ENCODE measurements at places on chromosomes 5 and 9.

- no peak for DNase-seq
Measured at GRCh38 chr9:86176468-86176867, 77.1 kb upstream of the GOLM1 start.

DNA sequence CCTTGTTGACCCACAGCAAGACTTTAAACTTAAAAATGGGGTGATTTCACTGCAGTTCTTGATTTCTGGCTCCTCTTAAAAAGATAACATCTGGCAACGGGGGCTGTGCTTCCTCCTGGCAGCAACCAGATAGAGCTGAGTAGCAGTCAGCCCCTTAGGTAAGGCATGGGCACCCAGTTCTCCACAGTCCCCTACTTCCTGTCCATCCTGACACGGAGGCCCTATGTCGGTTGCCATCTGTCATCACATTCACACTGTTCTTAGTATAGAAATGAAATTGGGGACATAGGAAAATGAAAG, 11.7 kb downstream of the CD74 start:
- peak; percentile 16 for DNase-seq

DNA sequence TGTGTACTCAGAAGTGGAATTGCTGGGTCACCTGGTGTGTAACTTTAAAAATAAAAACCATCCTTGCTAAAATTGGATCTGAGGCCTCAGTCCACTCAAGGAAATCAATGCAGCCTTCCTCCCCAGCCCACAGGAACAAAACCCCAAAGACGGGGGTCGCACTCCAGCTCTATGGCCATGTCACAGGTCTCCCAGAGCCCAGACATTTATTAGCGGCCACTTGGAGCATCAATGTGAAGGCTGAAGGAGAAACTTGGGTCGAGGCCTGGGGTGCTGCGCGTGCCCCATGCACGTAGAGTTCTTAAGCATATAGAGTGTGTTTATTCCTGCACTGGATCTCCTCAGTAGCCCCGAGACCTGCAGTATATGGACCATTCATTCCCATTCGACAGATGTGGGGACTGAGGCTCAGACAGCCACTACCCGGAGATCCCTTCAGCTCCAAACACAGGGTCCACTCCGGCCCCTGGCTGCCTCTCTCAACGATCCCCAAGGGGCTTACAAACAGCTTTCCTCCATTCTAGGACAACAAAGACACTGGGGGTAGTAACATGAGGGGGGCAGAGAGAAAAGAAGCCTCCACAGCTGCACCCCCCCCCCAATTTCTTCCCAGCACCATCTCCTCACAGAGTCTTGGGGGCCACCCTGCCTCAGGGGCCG, 14.3 kb upstream of the OLFM1 start:
- DNase-seq = no peak

- DNase-seq = peak; percentile 54
Measured at GRCh38 chr5:10527281-10527950, 36.5 kb upstream of the ANKRD33B start.

DNA sequence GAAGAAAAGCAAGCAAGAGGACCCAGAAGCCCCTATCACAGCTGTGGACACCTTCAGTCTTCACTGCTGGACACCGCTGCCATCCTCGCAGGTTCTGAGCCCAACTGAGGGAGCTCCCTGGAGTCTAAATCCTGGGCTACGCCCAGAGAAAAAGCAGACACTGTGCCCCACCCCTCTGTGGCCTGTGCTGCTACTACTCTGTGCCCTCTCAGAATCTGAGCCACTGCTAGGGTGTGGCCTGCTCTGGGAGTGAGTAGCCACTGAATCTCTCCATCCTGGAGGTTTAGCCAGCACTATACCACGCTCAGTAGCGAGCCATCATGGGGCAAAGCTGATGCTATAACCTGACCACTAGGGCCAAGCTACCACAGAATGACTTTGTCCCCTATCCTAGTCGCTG, 338.2 kb downstream of the NPR3 start:
- no peak for DNase-seq

DNA sequence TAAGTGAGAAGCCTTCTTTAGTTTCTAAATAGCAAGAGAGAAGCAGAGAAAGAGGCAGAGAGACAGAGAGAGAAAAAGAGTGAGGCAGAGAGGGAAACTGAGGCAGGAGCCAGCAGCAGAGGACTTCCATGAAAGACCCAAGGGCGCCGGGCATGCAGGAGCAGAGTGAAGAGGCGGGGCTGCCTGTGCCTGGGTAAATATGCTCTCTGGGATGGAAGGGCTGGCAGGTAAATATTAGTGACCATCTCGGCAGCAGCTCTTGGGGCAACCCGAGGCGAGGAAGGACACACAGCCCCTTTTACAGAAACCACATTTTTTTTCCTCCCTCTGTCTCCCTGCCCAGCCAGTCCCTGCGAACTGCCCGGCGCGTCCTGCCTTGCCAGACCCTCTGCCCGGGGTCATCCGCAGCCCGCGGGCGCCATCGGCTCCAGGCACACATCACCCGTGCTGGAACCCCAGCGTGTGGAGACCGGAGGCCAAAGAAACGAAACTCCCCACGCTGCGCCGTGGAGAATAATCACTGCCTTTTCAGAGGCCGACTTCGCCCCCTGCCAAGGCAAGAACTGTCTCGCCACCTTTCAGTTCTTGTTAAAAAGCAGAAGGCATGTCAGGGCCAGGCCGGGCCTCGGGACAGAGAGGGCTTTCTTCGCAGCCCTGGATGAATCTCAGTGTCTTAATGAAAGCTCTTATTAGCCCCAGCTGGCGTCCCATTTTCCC, 61.3 kb downstream of the BOD1 start:
- no peak for DNase-seq

DNA sequence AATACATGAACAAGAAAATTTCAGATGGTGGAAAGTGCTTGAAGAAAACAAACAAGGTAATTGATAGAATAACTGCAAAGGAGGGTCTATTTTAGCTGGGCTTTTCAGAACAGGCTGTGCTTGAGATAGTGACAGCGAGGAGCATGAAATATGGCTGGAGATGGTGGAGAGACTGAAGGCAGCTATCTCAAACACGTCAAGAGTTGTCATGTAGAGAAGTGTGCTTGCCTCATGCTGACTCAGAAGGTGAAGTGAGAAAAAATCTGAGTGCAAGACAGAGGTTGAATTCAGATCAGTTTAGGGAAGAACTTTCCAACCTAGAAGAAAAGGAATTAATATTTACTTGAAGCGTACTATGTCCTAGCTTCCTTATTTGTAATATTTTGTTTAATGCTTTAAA, 115.5 kb upstream of the RANBP3L start:
- no peak for DNase-seq

GRCh38 chr9:27359763-27360162, 62.8 kb upstream of the EQTN start:
- DNase-seq = no peak

DNA sequence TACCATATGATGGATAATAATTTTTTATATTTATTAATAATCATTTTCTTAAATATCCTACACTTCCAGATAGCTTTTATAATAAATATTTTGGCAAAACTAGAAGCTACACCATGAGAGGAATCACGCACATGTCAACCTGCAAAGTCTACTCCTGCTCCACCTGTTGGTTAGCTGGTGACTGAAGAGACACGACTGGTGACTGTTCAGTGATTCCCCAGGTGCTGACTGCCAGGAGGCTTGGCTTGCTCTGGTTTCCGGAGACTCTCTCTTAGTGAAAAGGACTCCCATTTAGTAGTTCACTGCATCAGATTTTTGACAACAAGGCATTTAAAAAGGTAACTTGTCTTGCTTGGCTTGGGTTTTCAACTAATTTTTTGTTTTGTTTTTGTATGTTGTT, 20.9 kb downstream of the GZMA start:
- no peak for DNase-seq

DNA sequence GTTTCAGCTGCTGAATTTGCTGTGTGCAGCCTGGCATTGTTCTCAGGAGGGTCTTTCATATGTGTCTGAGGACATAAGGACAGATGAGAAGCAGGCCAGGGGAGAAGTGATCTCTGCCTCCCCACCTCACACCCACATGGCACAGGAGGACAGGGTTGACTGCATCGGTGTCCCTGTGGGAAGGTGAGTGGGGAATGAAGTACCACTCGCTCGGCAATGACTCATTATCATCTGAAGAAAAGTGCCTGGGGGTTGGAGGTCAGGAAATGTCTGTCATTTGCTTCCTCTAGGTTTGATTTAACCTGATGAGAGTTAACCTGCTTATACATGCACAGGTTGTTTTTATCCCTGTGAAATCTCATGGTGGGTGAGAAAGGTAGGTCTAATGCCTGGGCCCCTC, 195.0 kb downstream of the GADD45G start:
- DNase-seq = no peak

DNA sequence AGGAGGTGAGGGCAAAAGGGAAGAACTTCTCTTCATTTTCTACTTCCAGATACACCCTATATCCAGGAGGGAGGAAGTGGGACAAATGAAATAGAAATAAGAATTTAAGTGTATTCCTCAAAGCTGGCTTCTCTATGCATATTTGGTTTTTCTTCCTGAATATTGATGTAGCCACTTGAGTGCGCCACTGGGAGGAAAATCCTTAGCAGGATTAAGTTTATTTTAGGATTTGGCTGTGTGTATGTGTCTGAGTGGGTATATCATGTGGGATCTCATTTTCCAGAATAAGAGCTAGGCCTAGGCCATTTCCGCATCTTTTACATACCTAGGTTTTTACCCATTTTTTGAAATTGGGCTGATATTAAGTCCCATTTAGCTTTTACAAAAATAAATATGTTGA, 42.5 kb downstream of the MAP1B start:
- DNase-seq = no peak

- DNase-seq = no peak
Measured at GRCh38 chr5:166881802-166882201, 1409.6 kb upstream of the WWC1 start.

- DNase-seq = no peak
Measured at GRCh38 chr9:1875921-1876448, 139.2 kb upstream of the SMARCA2 start.

GRCh38 chr5:89878140-89879132, 531.1 kb downstream of the CETN3 start:
- DNase-seq = peak; percentile 65

- DNase-seq = no peak
Measured at GRCh38 chr5:172280929-172281328, 2.6 kb downstream of the UBTD2 start.

DNA sequence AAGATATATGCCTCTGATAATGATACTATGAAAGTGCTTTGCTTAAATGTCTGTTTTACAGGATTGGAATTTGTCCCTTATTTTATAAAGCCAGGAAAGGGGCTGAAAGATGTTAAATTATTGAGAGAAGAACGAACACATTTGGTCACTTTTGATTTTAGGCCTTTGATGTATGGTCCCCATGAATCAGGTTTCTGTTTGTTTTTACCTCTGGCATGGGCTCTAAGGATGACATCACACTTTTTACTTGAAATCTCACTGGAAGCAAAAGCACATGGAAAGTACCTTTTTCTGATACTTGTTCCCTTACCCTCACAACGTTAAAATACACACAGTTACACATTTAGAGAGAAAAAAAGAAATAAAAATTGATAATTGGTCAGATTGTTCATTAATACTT, 6.9 kb downstream of the OTULIN start:
- no peak for DNase-seq

DNA sequence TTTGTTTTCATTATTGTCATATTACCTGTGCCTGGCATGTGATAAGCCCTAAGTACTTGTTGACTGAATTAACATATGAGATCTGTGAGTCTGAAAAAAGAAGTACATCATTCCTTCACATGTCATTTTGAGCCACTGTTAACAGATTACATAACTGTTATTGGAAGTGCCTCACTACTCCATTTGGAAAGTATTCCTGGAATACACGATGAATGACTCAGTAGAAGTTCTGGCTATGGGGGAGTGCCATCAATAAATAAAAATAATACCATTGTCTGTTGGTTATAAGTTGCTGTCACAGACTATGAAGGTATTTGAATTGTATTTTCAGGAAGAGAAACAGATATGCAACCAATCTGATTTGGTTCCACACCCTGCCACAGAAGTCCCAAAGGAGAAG, 12.9 kb downstream of the NIPSNAP3B start:
- DNase-seq = no peak

- DNase-seq = peak; percentile 52
Measured at GRCh38 chr9:127311239-127311741, 46.7 kb downstream of the GARNL3 start.

GRCh38 chr5:88687373-88687911, 195.5 kb downstream of the MEF2C start:
- no peak for DNase-seq

GRCh38 chr9:83754383-83754977, 46.7 kb upstream of the UBQLN1 start:
- peak; percentile 33 for DNase-seq

DNA sequence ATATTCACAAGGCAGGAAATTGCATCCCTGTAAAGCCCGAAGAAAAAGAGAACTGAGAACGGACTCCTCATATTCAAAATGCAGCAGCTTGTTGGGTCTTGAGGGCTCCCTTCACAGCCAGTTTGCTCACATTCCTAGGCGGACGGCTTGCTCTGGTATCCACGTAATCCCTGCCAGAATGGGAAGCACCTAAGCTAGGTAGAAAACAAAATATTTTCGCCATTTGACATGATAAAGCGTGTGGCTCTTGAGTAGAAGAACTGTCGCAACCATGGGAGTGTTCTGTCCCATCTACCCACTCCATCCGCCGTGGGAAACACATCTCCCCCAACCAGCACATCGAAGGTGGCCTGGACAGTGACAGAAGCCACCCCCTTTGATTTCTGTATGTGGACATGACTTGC, 183.1 kb downstream of the GAS1 start:
- no peak for DNase-seq

GRCh38 chr9:125633116-125633745, 73.8 kb downstream of the MAPKAP1 start:
- DNase-seq = peak; percentile 16

GRCh38 chr5:154412925-154413324, 32.9 kb upstream of the SAP30L start:
- DNase-seq = no peak

DNA sequence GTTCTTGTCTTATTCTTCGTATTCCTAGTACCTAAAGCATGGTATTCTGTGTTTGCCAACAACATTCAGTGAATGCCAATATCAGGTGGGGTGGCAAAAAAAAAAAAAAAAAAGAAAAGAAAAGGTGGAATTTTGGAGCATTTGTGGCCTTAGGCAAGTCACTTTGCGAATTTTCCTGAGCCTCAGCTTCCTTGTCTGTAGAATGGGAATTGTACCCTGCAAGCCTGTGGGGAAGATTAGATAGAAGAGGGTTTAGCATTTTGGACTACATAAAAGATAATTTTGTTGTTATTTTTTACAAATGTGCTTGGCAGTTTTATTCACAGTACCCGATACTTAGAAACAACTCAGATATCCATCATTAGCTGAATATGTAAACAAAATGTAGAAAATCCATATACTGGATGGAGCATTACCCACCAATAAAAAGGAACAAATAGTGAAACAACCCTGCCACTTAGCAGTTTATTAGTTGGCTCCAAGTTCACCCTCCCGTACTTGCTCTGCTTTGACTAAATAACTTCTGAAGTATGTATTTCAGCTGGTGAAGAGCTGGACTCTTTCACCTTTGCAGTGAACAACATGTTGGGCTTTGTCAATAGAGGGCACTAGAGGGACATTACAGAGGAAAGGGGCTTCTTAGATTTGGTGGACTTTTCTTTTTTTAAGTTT, 13.6 kb downstream of the UBE2D2 start:
- DNase-seq = peak; percentile 63

GRCh38 chr9:114478459-114478858, 26.8 kb downstream of the WHRN start:
- DNase-seq = no peak

Measured in NB4 (cell line).